ENCODE measurements at places on chromosomes 5 and 9.

- no peak for DNase-seq
Measured at GRCh38 chr5:111478898-111479297, 33.4 kb downstream of the STARD4 start.

- no peak for DNase-seq
Measured at GRCh38 chr5:76303921-76304320, 99.2 kb upstream of the IQGAP2 start.

DNA sequence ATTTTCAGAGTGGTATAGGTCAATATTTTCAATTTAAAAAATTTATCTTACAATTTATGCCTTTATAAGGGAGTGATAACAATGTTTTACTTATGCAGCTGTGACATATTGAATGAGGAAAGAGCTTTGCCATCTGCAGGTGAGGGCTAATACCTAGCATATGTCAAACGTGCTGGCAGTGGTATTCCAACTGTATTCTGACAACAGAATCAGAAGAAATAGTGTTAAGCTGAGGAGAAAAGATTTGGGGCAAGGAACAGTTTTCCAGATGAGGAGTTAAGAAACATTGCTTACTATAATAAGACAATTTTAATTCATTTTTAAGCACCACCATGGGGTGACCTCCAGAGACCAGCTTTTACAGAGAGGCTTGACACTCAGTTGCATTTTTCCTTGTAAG lies 267.8 kb upstream of the ZNF608 start:
- DNase-seq: no peak

GRCh38 chr9:98494852-98495251 lies 213.9 kb downstream of the GABBR2 start:
- no peak for DNase-seq

GRCh38 chr9:14993061-14993800 lies 83.0 kb upstream of the FREM1 start:
- peak; percentile 95 for DNase-seq

DNA sequence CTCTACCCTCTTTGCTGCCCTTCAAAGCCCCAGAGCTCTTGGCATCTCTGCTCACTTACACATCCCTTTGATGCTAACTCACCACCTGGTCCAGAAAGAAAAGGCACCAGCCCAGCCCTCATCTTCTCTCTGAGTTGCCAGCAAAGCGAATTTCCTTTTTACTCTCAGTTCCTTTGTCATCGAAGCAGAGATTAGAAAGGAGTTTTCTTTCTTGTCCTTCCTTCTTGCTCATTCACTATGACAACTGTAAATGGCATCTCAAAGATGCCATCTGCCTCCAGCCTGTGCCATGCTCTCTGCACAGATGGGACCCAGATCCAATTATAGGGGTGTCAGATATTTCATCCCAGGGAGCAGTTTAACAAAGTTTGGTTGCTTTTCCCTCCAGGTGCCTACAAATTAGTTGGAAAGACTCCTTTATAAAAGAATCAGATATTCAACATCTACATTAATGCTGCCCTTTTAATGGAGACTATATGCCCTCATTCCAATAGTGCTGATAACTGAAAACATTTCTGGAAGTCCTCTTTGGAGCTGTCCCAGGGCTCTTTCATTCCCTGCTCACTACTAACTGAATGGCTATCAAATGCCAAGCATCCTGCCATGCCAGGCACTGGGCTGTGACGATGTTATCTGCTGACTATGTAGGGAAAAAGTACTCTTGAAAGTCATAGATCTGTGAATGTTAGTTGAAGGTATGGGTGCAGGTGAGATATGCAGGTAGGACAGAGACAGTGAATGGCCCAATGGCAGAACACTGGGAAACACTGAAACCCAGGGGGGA lies 58.9 kb downstream of the SUSD1 start:
- DNase-seq: no peak

DNA sequence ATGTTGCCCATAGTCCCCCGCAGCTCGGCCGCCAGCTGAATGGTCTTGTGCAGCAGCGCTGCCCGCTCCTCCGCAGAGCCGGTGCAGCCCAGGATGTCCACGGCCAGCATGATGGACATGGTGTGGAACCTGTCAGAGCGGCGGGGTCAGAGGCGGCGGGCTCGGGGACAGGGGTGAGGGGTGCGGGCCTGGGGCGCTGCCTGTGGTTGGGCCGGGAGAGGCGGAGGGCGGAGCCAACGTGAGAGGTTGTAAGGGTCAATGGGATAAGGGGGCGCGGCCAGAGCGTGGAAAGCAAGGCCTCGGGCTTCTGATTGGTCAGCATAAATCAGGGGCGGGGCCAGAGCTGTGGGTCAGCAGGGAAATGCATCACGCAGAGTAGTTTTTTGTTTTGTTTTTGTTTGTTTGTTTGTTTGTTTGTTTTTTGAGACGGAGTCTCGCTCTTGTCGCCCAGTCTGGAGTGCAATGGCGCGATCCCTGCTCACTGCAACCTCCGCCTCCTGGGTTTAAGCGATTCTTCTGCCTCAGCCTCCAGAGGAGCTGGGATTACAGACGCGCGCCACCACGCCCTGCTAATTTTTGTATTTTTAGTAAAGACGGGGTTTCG lies 6.8 kb upstream of the TOR2A start:
- DNase-seq: peak; percentile 58

DNA sequence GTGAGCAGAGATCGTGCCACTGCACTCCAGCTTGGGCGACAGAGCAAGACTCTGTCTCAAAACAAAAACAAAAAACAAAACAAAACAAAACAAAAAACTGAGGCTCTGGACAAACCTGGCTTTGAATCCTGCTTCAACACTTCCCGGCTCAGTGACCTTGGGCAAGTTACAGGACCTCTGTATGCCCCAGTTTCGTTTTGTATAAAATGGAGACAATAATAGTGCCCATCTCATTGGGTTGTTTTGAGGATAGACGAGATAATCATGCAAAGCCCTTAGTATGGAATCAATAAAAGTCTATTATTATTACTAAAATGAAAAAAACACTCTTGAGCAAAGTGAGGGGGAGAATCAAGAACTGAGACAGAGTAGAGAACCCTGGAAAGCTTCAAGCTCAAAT lies 184.9 kb downstream of the ATP10B start:
- no peak for DNase-seq

DNA sequence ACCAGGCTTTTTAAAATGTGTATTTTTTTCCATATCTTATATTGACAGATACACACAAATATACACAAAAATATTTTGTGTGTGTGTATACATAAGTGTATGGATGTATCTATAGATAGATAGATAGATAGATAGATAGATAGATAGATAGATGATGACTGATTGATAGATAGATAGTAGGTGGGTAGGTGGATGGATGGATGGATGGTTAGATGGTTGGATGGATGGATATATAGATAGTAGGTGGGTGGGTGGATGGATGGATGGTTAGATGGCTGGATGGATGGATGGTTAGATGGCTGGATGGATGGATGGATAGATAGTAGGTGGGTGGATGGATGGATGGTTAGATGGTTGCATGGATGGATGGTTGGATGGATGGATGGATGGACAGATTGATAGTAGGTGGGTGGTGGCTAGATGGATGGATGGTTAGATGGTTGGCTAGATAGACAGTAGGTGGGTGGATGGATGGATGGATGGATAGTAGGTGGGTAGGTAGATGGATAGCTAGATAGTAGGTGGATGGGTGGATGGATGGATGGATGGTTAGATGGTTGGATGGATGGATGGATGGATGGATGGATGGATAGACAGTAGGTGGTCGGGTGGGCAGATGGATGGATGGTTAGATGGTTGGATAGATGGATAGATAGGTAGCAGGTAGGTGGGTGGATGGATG lies 156.2 kb downstream of the NR3C1 start:
- DNase-seq: no peak

GRCh38 chr9:13427587-13427986 lies 148.1 kb upstream of the MPDZ start:
- no peak for DNase-seq

DNA sequence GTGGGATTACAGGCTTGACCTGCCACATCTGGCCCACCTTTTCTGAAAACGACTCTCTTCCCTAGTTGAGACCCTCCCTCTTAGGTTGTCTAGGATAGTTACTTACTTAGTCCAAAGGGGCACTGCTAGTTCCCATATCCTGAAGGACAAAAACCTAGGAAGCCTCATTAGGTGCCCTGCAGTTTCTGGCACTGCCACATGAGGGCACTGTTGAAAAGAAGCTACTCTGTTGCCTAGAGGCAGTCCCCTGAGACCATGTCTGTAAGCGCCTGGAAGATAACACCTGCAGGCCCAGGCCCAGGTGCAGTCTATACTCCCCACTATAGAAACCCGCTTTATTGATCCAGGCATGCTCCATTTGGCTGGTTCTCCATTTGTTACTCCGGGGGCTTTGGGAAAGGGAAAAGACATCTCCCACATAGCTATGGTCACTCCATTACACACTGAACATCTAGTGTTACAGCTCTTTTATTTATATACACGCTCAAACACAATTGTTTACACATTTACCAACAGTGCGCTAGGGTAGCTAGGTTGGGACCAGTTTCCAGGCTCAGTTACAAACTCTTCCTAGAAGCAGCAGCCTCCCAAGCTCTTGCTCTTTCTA lies 73.4 kb upstream of the PPARGC1B start:
- no peak for DNase-seq

- DNase-seq: peak; percentile 33
Measured at GRCh38 chr5:122498163-122498562, 186.1 kb downstream of the SNCAIP start.

DNA sequence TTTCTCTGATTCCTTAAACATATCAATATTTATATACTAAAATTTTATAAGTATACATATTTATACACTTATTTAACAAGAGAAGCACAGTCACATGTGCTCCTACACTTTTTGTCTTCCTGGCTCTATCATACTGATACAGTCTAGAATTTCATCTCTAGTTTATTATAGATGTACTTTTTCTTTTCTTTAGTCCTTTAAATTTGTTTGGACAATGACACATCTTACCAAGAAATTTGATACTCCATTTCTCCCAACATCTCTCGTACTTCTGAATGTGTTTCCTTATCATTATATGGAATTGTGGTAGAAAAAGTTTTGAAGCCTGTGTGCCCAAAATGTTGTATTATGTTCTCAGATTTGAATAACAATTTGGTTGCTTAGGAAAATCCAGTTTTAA lies 104.6 kb downstream of the DMRT2 start:
- no peak for DNase-seq

GRCh38 chr9:4137681-4138099 lies 162.2 kb downstream of the GLIS3 start:
- DNase-seq: no peak

- DNase-seq: no peak
Measured at GRCh38 chr9:32899761-32900160, 101.7 kb downstream of the APTX start.

DNA sequence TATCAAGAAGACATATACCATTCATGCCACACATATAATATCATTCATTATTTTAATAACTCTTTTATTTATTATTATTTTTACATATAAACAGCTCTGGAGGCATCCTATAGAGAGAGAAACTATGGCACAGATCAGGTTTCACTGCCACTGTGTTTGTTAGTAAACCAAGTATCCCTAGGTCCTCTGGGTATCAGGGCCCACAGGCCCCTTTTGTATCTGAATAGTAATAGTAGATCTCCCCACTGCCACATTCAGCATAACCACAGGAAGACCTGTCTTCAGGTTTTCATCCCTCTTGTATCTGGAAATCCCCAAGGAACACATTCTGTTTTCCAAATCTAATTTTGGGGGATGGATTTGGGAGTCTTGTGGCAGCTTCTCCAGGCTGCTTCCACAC lies 94.0 kb downstream of the SPATA31D1 start:
- no peak for DNase-seq

DNA sequence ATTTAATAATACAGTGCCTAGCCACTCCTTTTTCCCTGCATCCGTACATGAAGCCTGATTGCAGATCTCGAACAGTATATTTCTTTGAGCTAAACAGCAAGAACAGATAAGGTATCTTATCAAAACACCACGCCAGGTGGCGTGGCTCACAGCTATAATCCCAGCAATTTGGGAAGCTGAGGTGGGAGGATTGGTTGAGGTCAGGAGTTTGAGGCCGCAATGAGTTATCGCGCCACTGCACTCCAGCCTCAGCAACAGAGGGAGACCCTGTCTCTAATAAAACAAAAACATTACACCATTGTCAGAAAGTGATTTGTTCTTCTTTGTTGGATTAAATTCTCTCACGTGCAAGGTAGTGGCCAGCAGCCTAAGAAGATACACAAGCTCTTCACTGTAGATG lies 291.2 kb upstream of the DMRT1 start:
- no peak for DNase-seq

- no peak for DNase-seq
Measured at GRCh38 chr5:122836947-122837346, 8.5 kb upstream of the SNX24 start.

DNA sequence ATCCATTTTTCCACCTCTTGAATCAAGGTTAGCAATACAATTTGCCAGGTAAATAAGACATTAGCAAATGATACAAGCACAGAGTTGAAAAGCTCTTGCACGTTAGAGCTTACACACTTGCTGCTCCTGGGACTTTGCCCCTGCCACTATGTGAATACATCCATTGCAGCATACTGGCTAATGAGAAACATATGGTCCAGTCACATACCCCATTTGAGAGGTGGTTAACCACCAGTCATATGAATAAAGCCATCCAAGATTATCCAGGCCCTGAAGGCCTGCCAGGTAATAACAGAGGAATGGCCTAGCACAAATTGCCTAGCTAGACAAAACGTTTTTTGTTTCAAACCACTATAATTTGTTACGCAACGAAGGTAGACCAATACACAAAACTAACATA lies 45.8 kb upstream of the FTMT start:
- DNase-seq: no peak

DNA sequence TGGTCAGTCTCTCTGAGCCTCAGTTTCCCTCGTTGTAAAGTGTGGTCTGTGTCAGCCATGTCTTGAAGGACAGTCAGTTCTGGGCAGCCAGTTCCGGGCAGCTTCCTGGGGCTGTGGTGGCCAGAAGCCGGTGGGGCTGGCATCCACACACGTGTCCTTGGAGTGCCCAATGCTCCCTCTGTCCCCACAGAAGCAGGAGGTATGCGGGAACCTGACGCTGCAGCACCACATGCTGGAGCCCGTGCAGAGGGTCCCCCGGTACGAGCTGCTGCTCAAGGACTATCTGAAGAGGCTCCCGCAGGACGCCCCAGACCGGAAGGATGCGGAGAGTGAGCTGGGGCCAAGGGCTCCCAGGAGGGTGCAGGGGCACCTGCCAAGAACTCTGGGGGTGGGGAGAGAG lies 48.4 kb upstream of the SUSD3 start:
- no peak for DNase-seq

- no peak for DNase-seq
Measured at GRCh38 chr5:100493996-100494395, 41.2 kb upstream of the FAM174A start.

DNA sequence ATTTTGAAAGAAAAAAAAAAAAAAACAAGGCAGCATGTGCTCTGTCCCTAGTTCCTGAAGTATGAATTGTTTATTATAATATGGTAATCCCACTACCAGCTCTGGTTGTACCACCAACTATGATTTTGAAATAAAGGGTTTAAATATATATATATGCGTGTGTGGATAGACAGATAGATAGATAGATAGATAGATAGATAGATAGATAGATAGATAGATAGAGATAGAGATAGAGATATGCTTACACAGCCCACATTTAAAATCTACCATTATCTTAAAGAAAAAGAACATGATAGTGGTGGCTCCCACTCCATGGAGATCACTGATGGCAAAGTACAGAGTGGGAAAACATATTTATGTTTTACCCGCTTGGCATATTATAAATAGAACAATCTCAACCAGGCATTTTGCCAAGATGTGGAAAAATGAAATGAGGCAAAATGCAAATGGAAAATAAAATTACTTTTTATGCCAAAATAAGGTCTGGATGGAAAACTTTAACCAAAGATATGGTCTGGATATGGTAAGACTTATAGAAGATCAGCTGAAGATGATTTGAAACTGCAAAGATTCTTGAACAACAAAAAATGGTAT lies 170.0 kb downstream of the ARL15 start:
- no peak for DNase-seq

- no peak for DNase-seq
Measured at GRCh38 chr5:82388181-82388580, 110.0 kb upstream of the RPS23 start.
